ENCODE measurements at places on chromosomes 4 and X. TPM values are rescaled to one million over a fixed set of nuclear protein-coding genes. Genes with fewer than 3 reads are reported as not detected.

NALF2 gene
- 0.03 TPM for total RNA-seq

SERPINA7 gene
- not detected for total RNA-seq

KLHL15 gene
- total RNA-seq = 2.3 TPM

DNA sequence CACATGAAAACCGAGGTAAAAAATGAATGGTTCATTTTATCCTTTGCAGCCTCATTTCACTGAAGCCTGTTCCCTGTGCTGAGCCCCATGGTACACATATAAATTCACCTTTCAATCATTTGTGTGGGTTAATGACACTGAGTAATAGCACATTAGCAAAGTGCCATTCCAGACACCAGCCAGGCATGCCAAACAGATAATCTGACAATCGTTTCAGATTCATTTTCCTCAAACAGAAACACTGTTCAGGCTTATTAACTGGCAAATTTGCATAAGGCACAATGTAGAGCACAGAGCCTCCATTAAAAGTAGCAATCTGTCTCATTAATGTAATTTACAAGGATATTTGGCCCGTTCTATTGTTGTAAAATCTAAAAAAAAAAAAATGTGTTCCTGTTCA, 76.2 kb downstream of the UNC5C start:
- no peak for DNase-seq

- DNase-seq = no peak
Observed at GRCh38 chr4:3250956-3251690, 2.2 kb downstream of the MSANTD1 start.

DNAAF6 gene
- total RNA-seq = not detected

DNA sequence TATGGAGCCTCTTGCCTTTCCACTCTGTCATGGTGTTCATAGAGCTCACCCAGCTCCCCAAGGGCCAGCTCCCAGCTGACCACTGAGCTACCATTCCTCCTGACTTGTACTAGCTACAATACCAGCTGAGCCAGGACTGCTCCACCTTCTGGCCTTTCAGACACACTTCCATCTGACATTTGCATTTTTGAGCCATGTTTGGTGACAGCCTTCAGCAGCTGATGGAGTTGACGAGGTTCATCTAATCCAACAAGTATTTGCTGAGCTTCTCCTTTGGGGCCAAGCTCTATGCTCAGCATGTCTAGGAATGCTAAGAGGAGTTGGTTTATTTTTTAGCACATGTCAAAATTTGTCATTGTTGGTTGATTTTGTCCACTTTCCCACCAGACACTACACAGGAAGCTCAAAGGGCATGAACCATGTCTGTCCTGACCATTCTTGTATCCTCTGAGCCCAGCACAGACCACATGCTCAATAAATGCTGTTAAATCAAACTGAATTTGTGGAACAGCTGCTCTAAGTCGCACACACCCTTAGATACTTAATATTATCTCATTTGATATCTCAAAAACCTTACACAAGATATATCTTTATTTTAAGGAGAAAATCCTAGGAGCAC, 142.6 kb upstream of the PPARGC1A start:
- DNase-seq = peak; percentile 18

DNA sequence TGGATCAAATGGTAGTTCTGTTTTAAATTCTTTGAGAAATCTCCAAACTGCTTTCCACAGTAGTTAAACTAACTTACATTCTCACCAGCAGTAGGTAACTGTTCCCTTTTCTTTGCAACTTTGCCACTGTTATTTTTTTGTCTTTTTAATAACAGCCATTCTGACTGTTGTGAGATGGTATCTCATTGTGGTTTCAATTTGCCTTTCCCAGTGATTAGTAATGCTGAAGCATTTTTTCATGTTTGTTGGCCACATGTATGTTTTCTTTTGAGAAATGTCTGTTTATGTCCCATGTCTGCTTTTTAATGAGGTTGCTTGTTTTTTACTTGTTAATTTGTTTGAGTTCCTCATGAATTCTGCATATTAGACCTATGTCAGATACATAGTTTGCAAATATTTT, 198.8 kb downstream of the RAB28 start:
- DNase-seq = no peak

DCX gene
- total RNA-seq = not detected

- DNase-seq = no peak
Observed at GRCh38 chrX:77450415-77450814, 3.2 kb downstream of the FGF16 start.

Measured in HT-29 (cell line).